Astrocyte (in vitro differentiated cells and primary cell): ENCODE measurements at places on chromosomes 5 and 9.

GRCh38 chr5:87361031-87361445 lies 51.7 kb downstream of the CCNH start:
- peak; percentile 51 for DNase-seq

GRCh38 chr5:15544039-15544438 lies 44.1 kb downstream of the FBXL7 start:
- DNase-seq = peak; percentile 26

GRCh38 chr5:78598973-78599372 lies 49.6 kb downstream of the LHFPL2 start:
- no peak for DNase-seq

- DNase-seq = no peak
Observed at GRCh38 chr9:124676159-124676551, 95.0 kb downstream of the NR6A1 start.

GRCh38 chr5:178399701-178400095 lies 167.1 kb upstream of the PHYKPL start:
- DNase-seq = no peak

DNA sequence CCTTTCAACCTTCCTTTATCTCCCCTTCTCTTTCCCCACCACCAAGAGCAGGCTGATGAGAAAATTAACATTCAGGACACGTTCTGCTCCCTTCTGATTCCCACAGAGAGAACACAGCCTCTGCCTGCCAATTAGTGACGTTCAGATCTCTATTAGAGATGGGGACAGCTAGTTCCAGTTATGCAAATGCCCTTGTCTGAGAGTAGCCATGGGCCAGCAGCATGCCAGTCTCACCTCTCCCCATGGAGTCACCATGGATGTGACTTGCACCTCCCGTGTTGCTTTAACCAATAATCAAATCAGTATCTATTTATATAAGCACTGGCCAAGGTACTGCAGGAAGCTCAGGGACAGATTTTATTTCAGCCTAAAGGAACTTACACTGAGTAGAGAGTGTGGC lies 61.3 kb downstream of the KCNIP1 start:
- DNase-seq = no peak

GRCh38 chr5:76714751-76715485 lies 1.0 kb upstream of the F2R start:
- no peak for DNase-seq

DNA sequence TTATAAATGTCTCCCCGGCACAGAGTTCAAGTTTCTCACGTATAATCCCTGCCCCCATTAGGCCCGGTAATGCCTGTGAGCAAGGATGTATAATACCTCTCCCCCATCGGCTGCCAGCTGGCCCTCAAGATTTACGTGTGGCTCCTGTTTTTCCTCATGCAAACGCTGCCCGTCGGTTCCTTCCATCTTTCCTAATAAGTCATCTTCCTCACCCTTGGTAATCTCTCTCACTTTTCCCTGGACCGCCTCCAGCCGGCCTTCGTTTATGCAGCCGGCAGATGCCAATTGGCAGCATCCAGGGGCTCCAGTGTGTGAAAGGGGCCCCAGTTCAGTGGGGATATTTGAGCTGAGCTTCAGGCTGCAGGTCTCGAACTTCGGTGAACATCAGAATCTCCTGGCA lies 86.5 kb upstream of the NEURL1B start:
- DNase-seq = no peak

DNA sequence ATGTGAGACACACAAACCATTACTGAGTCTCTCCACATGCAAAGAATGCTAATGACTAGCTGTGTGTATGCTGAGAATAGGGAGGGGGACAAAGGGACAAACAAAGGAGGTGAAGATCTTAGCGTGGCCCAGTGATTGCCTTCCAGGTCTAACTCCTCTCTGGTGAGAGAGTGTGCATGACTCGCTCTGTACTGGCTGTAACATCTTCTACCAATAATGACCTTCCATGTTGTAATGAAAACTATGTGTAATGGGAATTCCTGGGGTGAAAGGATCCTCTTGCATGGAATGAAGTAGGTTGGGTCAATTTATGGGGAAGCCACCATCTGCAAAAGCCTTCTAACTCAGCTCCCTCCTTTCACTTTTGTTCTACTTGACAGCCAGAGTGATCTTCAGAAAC lies 24.4 kb upstream of the GPR151 start:
- DNase-seq = peak; percentile 37

DNA sequence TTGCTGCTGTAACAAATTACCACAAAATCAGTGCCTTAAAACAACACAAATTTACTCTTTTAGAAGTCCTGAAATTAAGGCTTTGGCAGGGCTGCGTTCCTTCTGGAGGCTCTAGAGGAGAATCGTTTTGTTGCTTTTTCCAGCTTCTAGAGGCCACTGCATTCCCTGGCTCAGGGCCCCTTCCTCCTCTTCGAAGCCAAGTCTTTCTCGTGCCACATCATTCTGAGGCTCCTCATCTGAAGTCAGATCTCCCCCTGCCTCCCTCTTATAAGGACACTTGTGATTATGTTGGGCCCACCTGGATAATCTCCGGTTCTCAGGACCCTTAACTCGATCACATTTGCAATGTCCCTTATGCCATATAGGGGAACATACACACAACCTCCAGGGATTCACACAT lies 48.0 kb downstream of the SLC22A5 start:
- DNase-seq = no peak

DNA sequence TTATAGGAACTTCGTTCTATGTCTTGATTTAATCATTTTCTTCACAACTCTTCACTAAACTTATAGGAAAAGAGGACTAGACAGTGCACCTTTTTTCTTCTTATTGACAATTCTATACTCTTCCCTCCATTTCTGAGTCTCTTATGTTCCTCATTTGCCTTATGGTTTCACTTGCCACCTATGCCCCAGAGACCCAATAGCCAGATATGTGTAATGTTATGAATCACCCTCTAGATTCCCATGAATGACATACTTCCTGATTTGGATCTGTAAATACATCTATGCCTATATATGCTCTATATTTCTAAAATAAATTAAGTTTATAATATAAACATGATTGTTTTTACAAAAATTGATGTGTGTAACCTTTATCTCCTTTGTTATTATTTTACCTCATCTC lies 514.1 kb upstream of the MEF2C start:
- DNase-seq = no peak

DNA sequence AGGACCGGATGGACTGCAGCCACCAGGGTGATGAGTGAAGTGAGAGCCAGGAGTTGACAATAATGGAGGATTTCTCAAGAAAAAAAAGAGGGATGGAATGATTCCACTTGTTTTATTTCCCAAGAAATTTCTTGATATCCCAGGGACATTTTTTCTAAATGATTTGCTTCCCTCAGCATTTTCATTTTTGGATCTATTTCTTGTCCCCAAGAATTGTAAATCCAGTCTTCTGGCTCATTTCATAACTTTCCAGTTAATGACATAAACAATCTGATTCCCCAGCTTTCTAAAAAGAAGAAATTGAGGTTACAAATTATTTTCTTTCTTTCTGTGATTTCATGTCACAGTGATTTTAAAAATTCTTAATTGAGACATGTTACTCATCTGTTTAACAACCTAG lies 446.5 kb downstream of the PRR16 start:
- DNase-seq = no peak
